Small intestine (tissue), 16 donors: ENCODE measurements at places on chromosomes 4 and X.

GRCh38 chrX:111244235-111244750 lies 26.0 kb downstream of the CAPN6 start:
- DNase-seq, result peak; percentile 2

DNA sequence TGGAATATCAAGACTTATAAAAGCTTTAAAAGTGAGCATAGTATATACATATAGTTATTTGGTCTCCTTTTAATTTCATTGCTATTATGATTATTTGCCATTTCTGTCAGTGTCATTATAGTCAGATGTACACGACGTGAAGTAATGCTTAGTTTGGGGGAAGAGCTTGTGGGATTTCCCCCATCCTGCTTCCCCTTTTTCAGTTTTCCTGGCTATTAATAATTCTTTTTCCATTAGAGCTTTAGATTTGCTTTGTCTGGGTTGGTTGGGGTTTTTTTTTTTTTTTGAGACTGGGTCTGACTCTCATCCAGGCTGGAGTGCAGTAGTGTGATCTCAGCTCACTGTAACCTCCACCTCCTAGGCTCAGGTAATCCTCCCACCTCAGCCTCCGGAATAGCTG lies 5.4 kb downstream of the ABCE1 start:
- DNase-seq, result no peak

DNA sequence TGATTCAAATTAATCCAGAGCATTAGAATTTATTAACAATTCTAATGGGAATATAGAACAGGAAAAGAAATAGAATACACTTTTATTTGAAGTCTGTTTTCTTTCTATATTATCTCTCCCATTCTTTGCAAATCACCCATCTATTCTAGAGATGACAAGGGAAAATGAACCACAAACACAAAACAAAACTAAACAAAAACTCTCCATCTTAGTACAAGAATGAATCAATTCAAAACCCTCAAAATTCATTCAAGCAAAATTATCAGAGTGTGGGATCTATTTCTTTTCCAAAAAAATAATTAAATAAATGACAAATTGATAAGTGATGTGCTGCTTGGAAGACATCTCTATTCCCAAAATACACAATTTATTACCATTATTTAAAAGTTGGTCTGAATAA lies 400.1 kb upstream of the NWD2 start:
- DNase-seq, result no peak

DNA sequence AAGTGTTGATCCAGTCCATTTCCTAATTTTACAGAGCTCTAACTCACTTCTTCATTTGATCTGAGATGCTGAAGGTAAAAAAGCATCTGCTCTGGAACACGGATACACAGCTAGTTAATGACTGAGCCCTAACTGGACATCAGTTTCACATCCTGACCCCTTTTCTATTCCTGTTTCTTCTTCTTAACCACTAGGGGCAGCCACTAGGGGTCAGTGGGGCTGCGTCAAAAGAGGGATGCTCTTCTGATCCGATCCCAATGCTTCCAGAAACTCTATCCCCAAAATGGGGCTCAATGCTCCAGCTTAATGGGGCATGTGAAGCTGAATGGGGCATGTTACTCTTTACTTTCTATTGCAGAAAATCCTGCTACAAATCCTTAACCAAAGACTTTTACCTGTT lies 33.4 kb upstream of the PHKA2 start:
- peak; percentile 2 for DNase-seq

DNA sequence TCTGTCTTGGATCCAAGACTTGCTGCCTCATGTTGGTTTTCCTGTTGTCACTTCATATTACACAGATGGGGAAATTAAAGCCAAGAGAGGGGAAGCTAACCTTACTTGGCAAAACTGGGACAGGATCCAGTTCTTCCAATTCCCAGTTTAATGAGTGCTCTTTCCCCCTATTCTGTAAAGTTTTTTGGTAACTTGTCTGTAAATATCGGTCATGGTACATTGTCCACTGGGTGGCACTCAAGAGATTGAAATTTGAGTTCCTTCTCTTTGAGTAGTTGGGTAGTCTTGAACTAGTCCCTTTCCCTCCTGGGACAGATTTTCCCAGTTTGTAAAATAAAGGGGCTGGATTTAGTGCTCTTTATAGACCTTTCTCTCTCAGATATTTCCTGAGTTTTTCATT lies 12.4 kb upstream of the EOLA2 start:
- DNase-seq, result peak; percentile 15

- no peak for DNase-seq
These were observed 23.4 kb downstream of the PDE6B start for GRCh38 chr4:648579-649292.

GRCh38 chrX:118370921-118371624 lies 25.2 kb downstream of the WDR44 start:
- DNase-seq, result no peak

- DNase-seq, result peak; percentile 4
These were observed 121.9 kb upstream of the ANK2 start for GRCh38 chr4:112927544-112927943.

GRCh38 chr4:37767546-37767945 lies 58.9 kb upstream of the PGM2 start:
- DNase-seq, result peak; percentile 9
